WERI-Rb-1 (cell line): ENCODE measurements at places on chromosomes 16 and 17.
A peak's percentile ranks its signal among the peaks of the same experiment; 100 is the strongest.

DNA sequence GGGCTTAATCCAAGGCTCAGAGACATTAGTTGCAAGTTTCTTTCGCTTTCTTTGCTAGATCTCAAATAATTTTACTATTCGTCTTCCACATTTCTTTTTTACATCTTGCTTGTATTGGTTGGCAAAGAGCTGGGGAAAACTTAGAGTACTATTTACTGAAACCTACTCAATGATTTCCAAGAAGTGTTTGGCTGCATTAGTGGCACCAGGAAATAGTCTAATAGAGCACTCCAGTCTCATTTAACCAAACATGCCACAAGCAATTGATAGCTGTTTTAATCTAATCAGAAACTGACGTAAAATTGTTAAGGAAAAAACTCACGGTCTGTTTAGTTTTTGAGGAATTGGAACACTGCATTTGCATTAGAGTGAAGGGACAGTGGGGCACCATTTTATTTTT lies 29.0 kb downstream of the NUP93 start:
- DNase-seq = no peak

DNA sequence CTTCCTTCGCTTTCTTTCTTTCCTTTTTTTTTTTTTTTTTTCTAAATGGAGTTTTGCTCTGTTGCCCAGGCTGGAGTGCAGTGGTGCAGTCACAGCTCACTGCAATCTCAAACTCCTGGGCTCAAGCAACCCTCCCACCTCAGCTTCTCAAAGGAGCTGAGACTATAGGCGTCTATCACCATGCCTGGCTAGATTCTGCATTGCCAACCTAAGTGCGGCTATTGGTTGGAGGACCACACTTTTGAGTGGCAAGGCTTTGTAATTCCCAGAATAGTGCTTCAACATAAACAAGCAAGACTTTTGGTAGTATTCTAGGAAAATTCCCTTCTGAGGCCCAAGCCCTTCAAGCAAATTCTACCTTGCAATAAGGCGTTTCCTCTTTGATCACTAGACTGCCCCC lies 107.8 kb downstream of the YPEL2 start:
- no peak for DNase-seq

GRCh38 chr17:64146418-64147109 lies 16.6 kb upstream of the ERN1 start:
- peak; percentile 63 for DNase-seq

DNA sequence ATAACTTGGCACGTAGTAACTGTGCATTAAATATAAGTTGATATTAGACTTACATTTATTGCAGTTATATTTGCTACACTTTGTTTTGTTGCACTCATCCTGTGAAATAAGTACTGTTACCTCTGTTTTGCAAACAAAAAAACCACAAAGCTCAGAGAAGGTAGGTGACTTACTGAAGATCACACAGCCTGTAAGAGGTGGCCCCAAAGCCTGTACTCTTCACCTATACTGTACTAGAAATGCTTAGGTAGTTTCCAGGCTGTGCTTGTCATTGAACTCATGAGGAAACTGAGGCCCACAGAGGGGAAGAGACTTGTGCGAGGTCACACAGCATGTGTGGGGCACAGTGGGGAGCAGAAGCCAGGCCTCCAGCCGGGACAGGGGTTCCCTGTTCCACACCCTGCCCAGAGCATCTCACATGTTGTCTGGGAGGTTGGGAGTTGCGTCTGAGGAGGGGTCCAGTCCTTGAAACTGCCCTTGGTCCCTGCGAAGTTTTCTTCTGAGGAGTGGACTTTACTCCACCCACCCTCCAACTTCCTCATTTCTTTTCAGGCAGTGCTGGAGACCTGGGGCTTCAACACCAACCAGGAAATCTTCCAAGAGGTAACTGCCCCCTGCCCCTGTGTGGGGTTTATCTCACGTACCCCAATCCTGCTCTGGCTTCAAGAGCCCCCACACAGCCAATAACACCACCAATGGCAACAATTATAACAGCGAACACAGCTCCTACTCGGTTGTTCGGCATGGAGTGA lies 13.0 kb downstream of the CETP start:
- DNase-seq = no peak

GRCh38 chr17:82327289-82327688 lies 6.3 kb downstream of the SECTM1 start:
- no peak for DNase-seq

- DNase-seq = no peak
Measured at GRCh38 chr16:86579268-86580062, 1.1 kb downstream of the FOXL1 start.

DNA sequence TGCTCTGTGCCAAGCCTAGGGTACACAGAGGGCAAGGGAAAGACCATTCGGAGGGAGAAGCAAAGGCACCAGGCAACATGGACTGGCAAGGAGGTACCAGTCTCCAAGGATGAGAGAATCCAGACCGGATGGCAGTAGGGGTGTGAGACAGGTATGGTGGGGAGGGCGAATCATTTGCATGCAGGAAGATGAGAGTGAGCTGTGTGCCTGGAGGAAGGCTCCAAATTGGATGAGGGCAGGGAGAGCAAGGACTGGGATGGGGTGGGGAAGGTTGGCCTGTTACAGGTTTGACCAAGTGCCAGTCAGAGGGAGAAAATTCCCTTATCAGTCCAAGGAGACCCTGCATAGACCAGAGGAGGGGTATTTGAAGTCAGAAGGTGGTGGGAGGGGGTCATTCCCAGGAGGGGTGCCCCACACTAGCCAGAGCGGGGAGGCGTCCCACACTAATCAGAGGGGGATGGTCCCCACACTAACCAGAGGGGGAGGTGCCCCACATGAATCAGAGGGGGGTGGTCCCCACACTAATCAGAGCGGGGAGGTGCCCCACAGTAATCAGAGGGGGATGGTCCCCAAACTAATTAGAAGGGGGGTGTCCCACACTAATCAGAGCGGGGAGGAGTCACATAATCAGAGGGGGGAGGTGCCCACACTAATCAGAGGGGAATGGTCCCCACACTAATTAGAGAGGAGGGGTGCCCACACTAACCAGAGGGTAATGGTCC lies 737 bp downstream of the CANT1 start:
- no peak for DNase-seq
